PC-9 (cell line): ENCODE measurements at places on chromosomes 12 and 14.

- no peak for DNase-seq
Measured at GRCh38 chr12:91857813-91858542, 287.7 kb downstream of the BTG1 start.

- DNase-seq, result peak; percentile 29
Measured at GRCh38 chr14:66254038-66254437, 232.1 kb upstream of the CCDC196 start.

GRCh38 chr12:93852173-93852591 is 175.0 kb downstream of the CRADD start:
- no peak for DNase-seq

DNA sequence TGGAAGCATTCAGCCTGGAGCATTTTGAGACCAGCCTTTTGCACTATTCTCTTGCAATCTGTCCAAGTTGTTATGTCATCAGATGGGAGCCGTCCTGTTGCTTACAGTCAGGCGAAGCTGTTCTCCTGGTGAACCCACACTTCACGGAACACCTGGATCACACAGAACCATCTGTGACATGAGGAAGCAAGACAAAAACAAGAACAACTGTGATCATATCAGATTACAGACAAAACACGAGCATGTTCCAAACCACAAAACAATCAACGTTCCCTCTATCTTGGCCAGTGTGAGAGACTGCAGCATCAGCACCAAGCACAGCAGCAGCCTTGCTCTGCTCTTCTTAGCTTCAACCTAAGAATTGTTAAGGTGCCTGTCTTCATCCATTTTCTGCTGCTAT is 180.5 kb upstream of the SFSWAP start:
- no peak for DNase-seq

DNA sequence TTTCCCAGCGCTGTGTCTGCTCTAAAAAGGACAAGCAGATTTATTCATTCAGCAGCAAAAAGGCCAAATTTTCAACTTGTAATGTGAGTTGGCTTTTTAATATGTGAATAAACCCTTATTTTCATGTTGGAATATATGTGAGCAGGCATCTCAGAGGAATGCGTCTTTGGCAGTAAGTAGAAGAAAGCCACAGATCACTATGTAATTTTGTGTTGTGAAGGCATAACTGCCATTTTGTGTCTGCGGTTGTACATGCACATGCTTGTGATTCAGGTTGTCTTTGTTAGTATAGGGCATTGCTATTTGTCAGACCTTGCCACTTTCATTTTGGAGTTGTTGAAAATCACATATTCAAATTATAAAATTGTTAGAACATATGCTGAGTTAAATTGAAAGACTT is 398.8 kb upstream of the RGS6 start:
- no peak for DNase-seq

- DNase-seq, result no peak
Measured at GRCh38 chr12:53504004-53504920, 3.0 kb downstream of the NPFF start.

- no peak for DNase-seq
Measured at GRCh38 chr12:2386566-2386965, 333.8 kb downstream of the CACNA1C start.

DNA sequence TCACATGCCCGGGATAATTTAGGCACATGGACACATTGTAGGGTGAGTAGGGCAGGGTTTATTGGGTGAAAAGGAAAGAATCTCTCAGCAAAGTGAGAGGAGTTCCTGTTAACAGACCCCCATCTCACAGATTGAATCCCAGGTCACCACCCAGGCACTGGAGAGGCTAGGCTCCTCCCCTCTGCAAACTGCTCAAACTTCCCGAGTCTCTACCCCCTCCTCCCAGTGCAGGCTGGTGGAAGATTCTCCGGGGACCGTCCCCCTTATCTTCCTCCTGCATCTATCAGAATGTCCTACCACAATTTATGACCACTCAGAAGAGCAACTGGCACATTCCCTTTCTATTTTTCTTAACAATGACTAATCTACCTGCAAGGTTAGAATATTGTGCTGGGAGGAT is 126.0 kb downstream of the NTF3 start:
- no peak for DNase-seq

DNA sequence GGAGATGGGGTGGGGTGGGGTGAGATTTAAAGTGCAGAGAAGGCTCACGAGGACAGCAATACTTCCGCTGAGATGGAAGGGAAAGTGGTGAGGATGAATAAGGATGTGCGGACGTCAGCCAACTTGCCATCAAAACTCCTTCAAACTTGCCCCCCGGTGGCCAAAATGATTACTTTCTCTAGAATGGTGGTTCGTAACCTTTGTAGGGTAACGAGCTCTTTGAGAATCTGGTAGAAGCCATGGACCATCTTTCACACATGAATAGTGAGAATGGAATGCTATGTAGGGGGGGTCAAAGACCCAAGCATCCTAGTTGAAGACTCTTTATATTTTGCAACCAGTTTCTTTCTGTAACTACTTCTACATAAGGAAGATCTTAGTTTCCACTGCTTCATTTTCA is 245.9 kb upstream of the DDHD1 start:
- no peak for DNase-seq

DNA sequence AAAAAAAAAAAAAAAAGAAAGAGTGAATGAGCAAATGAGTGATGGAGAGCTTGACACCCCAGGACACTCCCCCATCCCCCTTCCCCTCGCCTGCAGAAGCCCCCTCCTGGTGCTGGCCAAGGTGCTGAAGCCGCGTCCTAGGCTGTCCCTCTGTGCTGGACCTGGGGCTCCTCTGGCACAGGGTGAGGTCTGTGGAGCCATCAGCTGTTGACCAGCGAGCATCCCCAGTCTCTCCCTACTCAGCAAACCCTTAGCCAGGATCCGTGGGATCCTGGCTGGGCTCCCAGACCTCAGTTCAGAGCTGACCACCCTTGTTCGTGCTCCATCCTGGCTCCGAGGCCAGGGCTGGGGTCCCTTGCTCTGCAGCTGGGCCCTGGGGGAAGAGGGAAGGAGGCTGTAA is 5.4 kb upstream of the KIF26A start:
- DNase-seq, result no peak

GRCh38 chr14:22375321-22375930 is 213.6 kb downstream of the DAD1 start:
- DNase-seq, result no peak

- no peak for DNase-seq
Measured at GRCh38 chr12:52629281-52630007, 11.1 kb upstream of the KRT73 start.

DNA sequence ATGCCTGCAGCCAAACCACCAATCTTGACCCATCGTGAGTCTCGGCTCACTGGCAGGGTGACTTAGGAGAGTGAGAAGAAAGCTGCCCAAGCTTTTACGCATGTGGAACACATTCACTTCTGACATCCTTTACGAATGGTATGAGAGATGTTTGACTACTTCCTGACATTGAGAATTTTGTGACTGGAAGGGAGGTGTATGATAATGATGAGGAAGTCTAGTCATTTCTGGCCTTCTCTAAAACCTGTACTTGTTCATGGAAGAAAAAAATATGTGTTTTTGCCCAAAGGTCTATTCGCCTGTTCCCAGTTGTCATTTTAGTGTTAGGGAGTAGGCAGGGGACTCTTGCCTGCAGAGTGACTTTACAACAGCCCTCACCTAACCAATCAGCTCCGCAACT is 227.2 kb upstream of the ATP2B1 start:
- DNase-seq, result no peak

- DNase-seq, result no peak
Measured at GRCh38 chr14:32726516-32726915, 212.2 kb upstream of the NPAS3 start.

DNA sequence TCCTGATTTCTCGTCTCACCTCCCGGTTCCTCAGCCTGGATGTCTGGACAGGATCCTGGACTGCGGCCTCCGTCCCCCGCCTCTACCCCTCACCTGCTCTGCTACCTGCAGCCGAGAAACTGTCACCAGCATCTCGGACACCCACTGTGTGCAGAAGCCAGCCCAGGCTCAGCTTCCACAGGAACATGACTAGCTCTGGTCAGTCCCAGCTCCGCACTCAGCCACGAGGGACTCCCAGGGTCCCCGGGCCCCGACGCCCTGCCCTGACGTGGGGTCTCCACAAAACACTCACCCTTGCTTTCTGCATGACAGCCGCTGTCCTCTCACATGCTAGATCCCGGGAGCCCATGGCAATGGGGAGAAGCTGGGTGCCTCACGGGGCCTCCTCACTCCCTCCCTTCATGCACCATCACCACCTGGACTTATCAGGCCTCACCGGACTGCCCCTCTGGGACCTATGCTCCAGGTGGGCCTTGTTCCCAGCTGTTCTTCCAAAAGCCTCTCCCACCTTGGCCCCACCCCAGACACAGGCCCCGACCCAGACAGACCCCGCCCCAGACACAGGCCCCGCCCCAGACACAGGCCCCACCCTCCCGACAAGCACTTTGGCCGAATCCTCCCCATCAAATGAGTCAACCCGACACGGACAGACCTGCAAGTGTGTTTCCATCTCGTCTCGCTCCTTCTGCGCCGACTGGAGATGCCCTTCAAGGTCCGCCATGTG is 26.9 kb upstream of the ANKLE2 start:
- DNase-seq, result no peak

DNA sequence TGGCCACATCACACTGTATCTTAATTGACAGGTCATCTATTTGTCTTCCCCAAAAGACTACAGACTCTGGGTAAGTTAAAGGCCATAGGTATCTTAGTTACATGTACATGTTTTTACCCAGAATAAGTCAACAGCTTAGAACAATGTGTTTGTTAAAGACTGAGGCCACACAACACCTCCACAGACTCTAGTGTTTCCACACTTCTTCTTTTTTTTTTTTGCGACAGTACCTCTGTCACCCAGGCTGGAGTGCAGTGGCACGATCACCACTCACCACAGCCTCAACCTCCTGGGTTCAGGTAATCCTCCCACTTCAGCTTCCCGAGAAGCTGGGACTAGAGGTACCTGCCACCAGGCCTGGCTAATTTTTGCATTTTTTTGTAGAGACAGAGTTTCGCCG is 1.3 kb downstream of the GPN3 start:
- no peak for DNase-seq
